ENCODE measurements at places on chromosomes 12 and 14.
A peak's percentile ranks its signal among the peaks of the same experiment; 100 is the strongest.

GRCh38 chr14:55301437-55302121 lies 30.4 kb downstream of the FBXO34 start:
- DNase-seq, result no peak

DNA sequence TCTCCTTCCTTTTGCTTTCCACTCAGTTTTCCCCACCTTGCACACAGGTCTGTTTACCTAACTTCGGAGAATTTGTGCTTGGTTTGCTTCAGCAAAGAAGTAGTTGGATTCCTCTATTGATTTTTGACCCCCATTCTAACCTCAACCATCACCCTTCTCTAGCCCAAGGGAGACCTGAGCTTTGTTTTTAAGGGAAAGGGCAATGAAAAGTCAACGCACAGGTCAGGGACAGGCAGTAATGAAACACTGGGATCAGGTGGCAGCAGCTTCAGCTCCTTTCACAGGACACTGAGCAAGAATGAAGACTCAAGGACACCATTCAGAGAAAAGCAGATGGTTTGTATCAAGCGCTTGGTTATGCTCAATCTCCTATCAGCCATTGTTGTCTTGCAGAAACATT lies 46.9 kb upstream of the KRR1 start:
- peak; percentile 2 for DNase-seq

- DNase-seq, result no peak
Observed at GRCh38 chr14:26929361-26929760, 331.5 kb upstream of the NOVA1 start.

- DNase-seq, result no peak
Observed at GRCh38 chr12:60191676-60192359, 596.0 kb downstream of the SLC16A7 start.

GRCh38 chr14:91501951-91502930 lies 7.9 kb downstream of the PPP4R3A start:
- no peak for DNase-seq

GRCh38 chr14:38618514-38618913 lies 362.6 kb upstream of the CLEC14A start:
- DNase-seq, result no peak

Data from neural progenitor cell (in vitro differentiated cells).